Activated CD4-positive, alpha-beta T cell treated with anti-CD3 and anti-CD28 coated beads, Interleukin-2, amount 50 U/mL, for 1 hour (primary cell): ENCODE measurements at places on chromosomes 3 and 15.

DNA sequence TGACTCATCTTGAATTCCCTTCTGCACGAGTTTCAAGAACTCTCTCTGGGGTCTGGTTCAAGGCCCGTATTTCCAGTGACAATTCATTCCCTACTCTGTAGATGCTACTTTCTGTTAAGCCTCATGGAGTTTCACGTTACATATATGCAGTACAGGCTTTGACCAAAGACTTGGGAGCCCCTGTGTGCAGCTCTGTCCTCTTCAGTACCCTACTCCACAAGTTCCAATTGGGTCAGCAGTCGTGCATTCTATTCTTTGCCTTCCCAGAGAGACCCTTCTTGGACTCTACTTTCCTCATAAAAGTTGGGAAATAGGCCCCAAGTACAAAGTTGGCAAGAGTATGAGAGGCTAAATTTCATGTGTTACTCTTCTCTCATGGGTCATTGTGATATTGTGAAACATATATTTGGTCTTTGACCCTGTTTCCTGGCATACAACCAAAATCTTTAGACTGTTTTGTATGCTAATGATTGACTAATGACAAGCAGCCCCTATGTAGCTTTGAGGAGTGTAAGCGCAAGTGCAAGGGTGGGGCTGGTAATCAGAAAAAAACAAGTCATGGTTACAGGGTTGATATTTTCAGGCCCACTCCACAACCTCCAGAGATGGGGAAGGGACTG is 15.0 kb upstream of the CCDC50 start:
- no peak for DNase-seq

- no peak for DNase-seq
Observed at GRCh38 chr3:193997228-193998122, 138.5 kb upstream of the HES1 start.

GRCh38 chr15:73617913-73618312 is 15.3 kb downstream of the NPTN start:
- no peak for DNase-seq

DNA sequence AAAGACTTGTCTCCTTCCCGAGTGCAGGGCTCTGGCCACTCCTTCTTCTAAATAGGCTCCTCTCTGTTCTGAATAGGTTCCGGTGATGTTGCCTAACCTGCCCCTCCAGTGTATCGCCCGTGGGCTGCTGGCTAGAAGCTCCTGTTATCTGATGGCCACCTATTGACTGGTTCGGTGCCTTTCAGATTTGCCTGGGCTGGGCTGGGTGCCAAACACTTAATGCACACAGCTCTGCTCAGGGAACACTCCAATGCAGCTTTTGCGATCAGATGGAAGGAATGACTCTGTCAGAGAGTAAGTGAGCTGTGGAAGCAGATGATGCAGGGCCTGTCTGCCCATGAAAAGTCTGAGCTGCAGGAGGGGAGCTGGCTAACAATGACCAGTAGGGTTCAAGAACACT is 112.9 kb downstream of the CORO2B start:
- no peak for DNase-seq

GRCh38 chr3:176554264-176554663 is 643.0 kb downstream of the TBL1XR1 start:
- no peak for DNase-seq

GRCh38 chr15:76147906-76148570 is 88.3 kb downstream of the TMEM266 start:
- peak; percentile 64 for DNase-seq

DNA sequence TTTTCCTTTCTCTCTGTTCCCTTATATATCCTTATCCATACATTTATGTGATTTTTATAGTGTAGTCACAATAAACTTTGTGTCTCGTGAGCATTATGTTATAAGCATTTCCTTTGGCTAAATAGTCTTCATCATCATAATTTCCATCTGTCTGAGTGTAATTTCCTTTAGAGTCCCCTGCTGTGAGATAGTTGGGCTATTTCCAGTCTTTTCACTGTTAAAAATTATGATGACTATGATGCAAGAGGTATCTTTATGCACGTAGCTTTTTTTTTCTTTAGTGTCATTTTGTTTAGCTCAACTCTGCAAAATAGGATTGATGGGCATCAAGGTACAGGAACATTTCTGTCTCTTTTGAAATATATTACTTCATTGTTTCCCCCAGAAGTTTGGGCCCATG is 26.9 kb upstream of the CA12 start:
- DNase-seq = no peak

DNA sequence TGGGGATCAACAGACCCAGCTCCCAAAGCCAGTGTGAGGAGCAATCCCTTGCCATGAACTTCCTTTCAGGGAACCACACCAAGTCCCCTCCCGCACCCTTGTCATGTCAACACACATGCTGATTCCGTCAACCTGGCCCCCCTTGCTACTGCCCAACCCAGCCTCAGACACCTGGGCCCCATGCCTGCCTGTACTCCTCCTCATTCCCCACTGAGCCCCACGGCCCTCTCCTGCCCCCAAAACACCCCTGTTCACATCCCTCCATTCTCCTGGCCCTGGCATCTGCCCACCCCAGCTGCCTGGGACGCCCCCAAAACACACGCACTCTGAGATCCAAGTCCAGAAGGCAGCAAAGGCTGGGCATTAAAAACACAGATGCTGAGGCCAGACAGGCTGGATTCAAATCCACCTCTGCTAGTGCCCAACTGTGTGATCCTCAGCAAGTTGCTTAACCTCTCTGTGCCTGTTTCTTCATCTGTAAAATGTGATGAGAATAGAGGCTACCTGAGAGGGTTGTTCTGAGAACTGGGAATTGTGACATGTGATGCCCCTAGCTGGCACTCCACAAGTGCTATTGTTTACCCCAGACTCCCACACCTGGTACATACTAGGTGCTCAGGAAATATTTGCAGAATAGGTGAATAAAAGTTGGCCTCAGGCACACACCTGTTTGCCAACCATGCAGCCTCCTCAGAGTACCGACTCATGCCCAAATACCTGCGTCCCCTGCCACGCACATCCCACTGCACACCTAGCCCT is 2.3 kb downstream of the PLXND1 start:
- no peak for DNase-seq

GRCh38 chr3:122064326-122064725 is 9.2 kb downstream of the CD86 start:
- no peak for DNase-seq

DNA sequence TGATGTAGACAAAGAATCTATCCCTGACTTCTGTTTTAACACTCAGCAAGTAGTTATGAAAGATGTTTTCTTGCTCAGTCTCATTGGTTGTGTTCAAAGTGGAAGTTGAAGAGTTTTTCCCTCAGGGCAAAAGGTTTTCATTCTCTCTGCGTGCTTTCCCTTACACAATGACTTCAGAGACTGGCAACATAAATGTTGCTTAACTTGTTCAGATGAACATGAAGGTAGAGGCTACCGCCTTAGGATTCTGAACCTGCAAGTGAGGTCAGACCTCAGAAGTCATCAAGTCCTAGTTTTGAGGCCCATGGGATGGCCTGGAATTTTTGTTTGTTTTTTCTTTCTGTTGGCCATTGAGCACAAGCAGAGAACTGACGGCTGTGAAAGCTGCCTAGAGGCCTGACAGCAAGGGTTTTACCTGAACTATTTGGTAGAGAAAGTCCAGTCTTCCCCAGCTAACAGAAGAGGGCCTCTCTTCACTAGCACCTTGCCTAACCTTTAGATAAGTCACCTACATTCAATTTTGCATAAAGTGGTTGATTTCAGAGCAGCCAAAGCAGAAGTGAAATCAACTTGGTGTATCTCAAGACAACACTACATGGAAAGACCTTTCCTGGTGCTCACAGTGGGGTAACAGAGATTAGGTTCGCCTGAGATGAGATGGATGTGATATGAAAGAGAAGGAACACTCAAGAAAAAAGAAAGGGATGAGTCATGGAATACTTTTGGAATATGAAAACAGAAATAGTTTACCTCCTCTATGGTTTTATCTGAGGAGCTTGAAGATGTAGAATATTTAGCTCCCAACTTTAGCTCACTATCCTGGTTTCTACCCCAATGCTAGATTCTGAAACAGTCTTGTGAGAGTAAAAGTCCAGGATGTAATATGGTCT is 53.6 kb upstream of the AP4E1 start:
- no peak for DNase-seq

- no peak for DNase-seq
Observed at GRCh38 chr3:136932523-136932922, 25.3 kb upstream of the IL20RB start.

- no peak for DNase-seq
Observed at GRCh38 chr3:99373088-99373845, 265.1 kb upstream of the COL8A1 start.

DNA sequence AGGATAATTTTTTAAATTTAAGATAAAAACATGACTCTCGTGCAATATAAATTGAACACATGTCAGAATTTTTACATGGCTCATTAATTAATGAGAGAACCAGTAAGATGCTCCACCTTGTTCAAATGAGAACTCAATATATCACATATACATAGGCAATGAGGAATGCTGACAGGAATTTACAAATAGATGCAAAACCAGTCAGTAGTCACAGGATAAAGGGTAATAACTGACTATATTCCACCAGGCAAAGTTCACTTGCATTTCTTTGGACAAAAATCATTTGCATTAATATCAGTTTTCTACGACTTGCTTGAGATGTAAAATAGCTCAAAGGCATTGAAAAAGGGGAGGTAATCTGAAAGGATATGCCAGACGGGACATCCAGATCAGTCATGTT is 139.4 kb downstream of the STAC start:
- DNase-seq = no peak

DNA sequence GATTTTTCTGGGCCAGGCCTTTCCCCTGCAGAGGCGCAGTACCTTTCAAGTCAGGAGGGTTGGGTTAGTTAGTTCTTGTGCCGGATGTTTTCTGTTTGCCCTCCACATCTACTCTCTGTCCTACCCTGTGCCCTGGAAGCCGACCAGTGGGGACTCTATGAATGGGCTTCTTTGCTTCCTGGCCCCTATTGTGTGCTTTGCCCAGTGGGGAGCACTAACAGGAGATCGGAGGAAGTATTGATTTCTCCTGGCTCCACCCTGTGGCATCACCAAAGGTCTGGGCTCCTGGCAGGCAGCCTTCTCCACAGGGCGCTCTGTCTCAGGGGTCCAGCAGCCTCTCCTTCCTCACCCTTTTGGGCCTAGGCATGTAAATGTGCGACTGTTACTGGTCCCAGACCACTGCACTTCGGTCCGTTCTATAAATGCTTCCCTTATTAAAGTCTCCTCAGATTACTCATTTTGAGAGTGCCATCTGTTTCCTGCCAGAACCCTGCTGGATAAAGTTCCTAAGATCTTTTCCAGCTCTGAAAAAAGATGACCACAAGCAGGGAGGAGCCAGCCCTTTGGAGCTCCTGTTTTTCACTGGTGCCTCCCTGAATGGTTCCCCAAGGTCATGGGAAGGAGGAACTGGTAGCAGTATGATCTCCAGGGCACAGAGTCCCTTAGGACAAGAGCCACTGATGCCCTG is 44.5 kb downstream of the CTDSPL start:
- DNase-seq = no peak

GRCh38 chr3:114539525-114539924 is 245.7 kb downstream of the TIGIT start:
- DNase-seq = no peak

- peak; percentile 3 for DNase-seq
Observed at GRCh38 chr15:58182460-58183163, 44.4 kb downstream of the AQP9 start.

- peak; percentile 53 for DNase-seq
Observed at GRCh38 chr3:156826144-156826895, at the start of gene LEKR1. Gene LEKR1, plus strand, starts transcription at chr3:156826353. Its CDS starts 2,977 bp downstream, at chr3:156829330.

GRCh38 chr3:167736264-167736787 is 805 bp downstream of the SERPINI1 start:
- DNase-seq = no peak

GRCh38 chr15:25058080-25058785 is 103.4 kb downstream of the SNRPN start:
- no peak for DNase-seq

DNA sequence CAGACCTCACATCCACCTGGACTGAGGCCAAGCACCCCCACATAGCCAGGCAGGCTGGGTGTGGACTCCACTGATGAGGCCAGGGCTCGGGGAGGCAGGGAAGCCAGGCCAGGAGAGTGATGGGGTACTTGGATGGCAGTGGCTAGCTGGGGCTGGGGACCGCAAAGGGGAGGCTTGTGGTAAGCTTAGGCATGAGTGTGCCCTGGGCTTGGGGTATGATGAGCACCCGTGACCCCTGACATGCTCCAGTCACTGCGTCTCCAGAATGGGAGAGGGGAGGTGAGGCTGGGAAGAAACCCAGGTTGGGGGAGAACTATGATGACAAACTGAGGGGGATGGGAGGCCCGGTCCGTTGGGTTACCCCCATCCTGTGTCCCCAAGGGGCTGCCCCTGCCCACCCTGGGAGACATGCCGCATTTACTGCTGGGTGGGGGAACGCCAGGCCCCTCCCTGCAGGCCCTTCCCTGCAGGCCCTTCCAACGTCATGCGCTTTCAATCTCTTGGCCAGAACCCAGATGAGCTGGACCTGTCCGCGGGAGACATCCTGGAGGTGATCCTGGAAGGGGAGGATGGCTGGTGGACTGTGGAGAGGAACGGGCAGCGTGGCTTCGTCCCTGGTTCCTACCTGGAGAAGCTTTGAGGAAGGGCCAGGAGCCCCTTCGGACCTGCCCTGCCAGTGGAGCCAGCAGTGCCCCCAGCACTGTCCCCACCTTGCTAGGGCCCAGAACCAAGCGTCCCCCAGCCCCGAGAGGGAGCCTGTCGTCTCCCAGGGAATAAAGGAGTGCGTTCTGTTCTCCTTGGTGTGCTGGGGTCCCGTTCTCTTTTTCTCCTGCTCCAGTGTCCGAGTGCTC is 34.1 kb downstream of the TSPAN3 start:
- DNase-seq = no peak

GRCh38 chr3:167671878-167672427 is 18.2 kb upstream of the WDR49 start:
- DNase-seq = no peak

GRCh38 chr15:98955961-98956723 is 51.5 kb downstream of the PGPEP1L start:
- DNase-seq = no peak

- no peak for DNase-seq
Observed at GRCh38 chr3:133996996-133997395, 32.7 kb downstream of the SLCO2A1 start.

- DNase-seq = no peak
Observed at GRCh38 chr3:196788528-196788927, 48.9 kb downstream of the PAK2 start.

- no peak for DNase-seq
Observed at GRCh38 chr15:72050700-72051099, 67.2 kb downstream of the MYO9A start.

DNA sequence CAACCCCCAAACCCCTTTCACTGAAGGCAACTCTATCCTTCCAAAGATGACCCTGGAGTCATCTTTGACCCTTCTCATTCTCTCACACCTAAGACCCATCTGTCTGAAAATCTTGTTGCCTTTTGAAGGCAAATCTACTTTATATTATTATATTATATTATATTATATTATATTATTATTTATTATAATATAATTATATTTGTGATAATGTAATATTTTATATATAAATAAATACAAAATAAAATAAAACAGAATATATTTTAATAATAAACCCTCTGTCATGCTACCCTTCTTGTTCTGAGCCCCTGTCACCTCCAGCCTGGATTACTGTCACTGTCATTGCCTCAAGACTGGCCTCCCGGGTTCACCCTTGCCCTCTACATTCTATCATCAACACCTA is 5.0 kb upstream of the PROK2 start:
- DNase-seq = no peak

GRCh38 chr3:149808209-149808829 is 4.7 kb upstream of the RNF13 start:
- DNase-seq = peak; percentile 48
